NCI-H524 treated with DMSO at 0.1 percent for 48 hours (cell line): ENCODE measurements at places on chromosomes 5 and 9.
A peak's percentile ranks its signal among the peaks of the same experiment; 100 is the strongest.

DNA sequence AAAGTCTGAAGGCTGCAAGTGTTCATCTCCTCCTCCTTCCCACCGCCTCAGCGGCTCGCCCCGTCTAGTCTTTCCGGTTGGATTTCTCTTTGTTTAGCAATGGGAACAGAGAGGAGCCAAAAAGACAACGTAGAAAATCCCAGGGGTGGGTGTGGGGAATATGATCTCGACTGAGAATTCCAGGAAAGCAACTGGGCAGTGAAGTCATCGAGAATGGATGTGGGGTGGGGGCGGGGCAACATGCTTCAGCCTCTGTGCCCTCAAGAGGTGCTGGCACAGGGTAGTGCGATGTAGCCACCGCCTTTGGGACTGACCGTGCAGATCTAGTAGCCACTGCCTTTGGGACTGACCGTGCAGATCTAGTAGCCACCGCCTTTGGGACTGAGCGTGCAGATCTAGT, 12.9 kb downstream of the MSX2 start:
- no peak for DNase-seq

DNA sequence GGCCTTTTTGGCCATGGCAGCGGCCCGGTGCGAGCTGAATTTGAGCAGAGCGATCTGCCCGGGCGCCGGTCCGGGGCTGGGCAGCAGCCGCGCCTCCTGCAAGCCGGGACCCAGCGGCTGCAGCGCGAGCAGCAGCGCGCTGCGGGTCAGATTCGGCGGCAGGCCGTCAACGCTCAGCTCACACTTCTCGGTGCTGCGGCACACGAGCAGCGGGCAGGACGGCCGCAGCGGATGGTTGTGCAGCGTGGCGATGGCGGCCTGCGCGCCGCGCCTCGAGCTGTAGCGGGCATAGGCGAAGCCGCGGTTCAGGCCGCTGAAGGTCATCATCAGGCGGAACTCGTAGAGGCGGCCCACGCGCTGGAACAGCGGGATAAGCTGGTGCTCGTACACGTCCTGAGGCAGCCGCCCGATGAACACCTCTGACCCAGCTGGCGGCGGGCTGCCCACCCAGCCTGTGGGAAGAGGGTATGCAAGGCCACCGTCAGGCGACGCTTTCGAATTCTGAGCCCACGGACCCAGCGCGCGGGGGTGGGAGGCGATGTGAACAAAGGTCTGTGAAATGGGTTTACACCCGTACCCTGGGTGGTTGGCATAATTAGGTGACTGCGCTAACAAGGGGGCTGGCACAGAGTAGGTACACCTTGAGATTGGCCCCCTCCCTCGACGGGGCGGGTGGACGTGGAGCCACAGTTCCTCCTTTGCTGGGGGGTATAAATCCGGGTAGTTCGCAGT, 755 bp downstream of the DND1 start:
- no peak for DNase-seq

DNA sequence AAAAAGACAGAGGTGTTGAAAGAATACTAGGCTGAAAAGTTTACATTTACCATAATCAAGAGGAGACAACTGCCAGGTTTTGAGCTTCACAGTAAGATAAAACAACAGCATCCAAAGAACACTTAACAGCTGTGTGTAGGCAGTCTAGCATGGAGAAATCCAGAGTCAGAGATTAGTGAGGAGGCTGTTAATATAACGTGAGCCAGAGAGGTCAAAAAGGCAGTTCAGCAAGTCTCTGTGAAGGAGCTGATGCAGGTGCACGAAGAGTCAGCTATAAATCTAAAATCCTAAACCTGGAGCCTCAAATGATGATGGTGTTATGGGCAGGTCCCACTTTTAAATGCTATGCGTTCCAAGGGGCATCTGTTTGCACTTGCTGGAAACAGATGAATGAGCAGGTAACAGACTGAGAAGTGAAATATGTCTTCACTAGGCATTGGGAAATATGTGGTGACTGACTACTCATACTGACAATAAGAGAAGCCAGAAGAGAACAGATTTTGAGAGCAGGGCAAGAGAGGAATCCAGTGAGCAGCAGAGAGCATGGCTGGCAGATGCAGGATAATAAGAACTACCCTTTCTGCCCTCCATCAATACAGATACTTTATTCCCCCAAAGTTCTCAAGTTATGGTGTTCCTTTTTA, 8.7 kb downstream of the APTX start:
- no peak for DNase-seq

DNA sequence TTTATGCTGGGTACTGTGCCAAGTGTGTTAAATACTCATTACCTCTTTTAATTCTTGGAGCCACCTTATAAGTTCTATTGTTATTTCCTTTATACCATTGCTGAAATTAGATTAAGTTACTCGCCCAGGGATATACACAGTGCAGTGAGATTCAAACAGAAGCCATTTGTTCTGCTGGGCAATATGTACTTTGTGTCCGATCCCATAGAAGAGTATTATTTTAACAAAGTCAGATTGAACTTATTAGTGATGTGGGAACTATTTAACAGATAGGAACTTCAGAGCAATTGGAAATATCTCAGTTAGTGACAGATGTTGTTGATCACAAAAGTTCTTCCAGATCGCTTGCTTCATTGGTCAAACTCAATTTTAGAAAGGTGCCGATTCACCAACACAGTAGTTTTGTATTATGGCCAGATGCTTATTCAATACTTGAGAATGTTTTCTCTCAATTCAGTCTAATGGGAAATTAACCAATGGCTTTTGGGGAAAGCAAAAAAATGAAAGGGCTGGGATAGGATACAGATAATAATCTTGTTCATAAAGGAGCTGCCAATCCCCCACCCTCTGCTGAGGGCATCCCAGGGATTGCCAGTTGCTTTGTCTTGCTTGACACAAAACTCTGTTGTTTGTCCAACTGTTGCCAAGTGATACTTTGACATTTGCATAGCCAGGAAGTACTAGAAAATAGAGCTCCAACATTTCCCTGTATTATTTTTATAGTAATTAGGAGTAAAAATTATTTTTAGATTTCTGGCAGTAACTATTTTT, 94.8 kb upstream of the SEMA6A start:
- no peak for DNase-seq

GRCh38 chr5:159486836-159487235, 156.5 kb upstream of the IL12B start:
- no peak for DNase-seq

- DNase-seq, result no peak
These were observed 68.1 kb upstream of the CER1 start for GRCh38 chr9:14790628-14791027.

DNA sequence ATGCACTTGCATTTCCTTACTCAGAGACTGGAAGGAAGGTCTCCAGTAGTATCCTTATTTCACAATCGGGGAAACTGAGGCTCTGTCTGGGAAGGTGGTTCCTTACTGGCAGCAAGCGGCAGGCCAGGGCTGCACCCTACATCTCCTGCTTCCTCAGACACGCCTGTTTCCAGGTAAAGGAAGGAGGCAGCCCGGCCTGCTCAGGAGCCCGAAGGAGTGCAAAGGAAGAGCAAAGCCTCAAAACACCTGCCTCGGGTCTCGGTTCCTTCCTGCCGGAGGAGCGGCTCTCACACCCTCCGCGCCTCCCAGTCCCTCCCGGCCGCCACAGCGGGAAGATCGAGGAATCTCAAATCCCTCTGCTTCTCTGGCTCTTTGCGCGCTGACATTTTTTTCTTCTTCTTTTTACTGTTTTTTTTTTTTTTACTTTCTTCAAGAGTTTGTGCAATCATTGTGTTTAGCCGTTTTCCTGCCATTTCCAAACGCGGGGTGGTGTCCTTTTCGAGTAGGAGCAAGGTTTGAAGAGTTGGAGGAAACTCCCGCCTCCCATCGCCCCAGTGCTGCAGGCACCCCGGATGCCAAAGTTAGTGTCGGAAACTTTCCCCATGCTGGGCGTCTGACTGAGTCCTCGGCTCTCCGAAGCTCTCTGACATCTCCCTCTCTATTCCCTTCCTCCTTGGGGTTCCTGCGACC, 1.0 kb downstream of the GGTA1 start:
- no peak for DNase-seq

DNA sequence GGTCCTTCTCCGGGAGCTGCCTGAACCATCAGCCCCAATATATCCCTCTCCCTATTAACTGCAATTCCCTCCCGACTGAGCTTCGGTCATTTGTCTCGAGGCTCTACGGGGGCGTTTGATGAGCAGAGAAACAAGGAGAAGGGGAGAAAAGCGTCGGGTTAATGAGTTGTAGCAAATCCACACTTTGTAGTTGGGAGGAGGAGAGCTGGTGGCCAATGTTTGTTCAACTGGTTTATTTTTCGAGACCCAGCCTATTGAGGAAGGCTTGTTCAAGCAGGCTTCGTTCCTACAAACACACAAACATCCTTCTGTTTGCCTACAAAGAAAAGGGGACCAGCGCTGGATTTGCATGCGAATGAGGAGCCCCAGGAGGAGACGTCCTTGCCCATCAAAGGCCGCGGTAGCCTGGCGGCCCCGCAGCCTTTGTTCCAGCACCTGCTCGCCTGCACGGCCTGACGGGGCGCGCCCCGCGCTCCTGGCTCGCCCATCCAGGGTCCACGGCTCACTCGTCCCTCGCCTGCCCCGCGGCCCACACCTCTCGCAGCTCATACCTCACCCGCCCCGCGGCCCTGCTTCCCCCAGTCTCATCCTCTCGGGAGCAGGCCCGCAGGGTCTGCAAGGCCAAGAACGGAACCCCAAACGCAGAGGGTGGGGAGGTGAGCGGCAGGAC, 4.6 kb downstream of the FOXD1 start:
- no peak for DNase-seq

- DNase-seq, result no peak
These were observed 176.7 kb upstream of the ADAMTSL1 start for GRCh38 chr9:18297056-18297841.

DNA sequence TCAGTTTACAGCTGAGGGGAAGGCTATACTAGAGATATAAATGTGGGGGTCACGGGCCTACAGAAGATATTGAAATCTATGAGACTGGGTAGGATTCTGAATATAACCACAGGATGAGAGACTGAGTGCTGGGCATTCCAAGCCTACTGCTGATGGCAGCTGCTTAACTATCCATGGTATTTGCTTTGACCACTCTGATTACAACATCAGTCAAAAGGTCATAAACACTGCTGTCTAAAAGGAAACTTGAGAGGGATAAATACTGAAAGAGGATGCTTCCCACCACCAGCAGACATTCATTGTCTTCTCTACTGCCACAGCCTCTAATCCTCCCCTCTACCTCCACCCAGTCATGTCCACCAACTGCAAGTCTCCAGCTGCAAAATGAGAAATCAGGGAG, 3.8 kb downstream of the ZNF622 start:
- no peak for DNase-seq

GRCh38 chr9:122168356-122168755, 8.6 kb downstream of the MORN5 start:
- no peak for DNase-seq

DNA sequence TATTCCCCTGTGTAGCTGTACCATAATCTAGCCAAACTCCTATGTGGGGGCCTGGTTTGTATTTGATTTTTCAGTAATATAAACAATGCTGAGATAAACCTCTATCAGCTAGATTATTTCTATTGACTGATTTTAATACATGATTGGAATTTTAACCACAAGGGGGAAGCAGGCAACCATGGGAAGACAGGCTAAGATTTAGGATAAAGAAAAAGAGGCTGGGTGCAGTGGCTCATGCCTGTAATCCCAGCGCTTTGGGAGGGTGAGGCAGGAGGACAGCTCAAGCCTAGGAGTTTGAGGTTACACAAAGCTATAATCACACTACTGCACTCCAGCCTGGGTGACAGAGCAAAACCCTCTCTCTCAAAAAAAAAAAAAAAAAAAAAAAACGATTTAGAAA, 18.1 kb upstream of the GPX3 start:
- DNase-seq, result peak; percentile 23

DNA sequence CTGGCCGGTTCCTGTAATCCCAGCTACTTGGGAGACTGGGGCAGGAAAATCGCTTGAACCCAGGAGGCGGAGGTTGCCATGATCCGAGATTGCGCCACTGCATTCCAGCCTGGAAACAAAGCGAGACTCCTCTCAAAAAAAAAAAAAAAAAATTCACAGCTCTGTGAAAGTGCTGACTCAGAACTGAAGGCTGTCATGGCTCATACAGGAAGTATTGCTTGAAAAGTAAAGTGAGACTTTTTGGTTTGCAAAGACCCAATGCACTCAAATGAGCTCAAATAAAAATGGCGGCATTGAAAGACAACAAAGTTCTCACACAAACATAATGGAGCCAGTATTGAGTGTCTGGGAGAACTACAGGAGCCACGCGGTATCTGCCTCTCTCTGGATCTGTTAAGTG, 202.1 kb downstream of the FBXL7 start:
- no peak for DNase-seq

DNA sequence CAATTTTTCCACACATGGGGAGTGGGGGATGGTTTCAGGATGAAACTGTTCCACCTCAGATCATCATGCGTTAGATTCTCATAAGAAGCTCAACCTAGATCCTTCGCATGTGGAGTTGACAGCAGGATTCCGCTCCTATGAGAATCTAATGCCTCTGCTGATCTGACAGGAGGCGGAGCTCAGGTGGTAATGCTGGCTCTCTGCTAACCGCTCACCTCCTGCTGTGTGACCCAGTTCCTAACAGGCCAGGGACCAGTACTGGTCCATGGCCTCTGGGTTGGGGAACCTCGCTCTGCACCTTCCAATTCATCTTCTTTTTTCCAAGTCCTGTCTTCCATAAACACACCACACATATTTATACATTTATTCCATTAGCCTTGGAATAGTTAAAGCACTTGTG, 33.0 kb downstream of the POU5F2 start:
- DNase-seq, result no peak
